Activated CD4-positive, alpha-beta T cell treated with anti-CD3 and anti-CD28 coated beads for 48 hours (primary cell): ENCODE measurements at places on chromosomes 6 and 20.

GRCh38 chr6:71889366-71889765 lies 3.0 kb downstream of the RIMS1 start:
- no peak for DNase-seq

DNA sequence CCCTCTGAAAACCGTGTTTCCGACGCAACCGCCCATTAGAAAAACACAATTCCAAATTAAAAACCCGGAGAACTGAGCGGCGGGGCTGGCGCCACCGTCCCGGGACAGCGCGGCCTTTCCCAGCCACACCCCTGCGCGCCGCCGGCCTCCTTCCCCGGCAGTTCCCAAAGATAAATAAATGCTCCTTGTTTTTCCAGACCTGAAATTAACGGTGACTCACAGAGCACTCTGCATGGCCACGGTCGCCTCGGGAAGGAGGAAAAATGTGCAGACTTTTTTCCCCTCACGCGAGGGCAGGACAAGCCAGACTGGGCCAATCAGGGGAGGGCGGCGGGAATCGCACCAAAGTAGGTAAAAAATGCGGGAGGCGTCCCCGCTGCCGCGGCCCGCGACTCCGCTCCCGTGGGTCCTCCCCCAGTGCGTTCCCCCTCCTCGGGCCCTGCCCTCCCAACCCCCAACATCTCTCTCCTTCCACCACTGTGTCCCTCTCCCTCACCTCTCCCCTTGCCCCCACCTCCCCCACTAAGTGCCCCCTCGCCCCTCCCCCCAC lies 828 bp upstream of the DSTN start:
- DNase-seq = peak; percentile 22

GRCh38 chr6:124960757-124961463 lies 1.3 kb upstream of the RNF217 start:
- no peak for DNase-seq

- no peak for DNase-seq
Observed at GRCh38 chr20:3727401-3728021, 5.0 kb upstream of the HSPA12B start.

DNA sequence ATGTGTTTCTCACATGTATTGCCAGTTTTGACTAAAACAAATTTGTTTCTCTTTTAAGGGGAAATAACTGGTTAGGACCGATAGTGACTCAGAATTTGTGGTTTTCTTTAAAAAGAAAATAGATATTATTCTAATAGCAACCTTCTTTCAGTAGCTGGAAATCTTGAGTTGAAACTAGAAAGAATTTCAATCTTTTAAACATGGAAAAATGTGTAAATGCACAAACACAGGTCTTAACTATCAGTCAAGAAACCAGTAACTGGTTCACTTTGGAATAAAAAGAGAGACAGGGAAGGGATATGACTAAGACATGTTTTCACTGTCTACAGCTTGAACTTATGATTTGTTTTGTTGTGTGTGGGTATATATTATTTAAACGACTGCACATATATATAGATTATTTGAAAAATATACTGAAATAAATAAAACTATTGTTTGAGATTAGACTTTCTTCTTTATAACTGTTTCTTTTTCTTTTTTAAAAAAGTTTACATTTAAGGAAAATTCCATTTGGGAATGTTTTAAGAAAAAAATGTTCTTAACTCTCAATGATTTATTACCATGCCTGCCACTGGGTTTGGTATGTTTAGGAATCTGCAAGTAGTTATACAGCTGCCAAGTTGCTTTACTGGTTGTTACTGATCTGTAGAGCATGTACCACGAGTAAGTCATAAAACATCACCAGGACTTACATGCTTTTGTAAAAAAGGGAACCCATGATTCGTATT lies 753.3 kb upstream of the MARCKS start:
- no peak for DNase-seq

DNA sequence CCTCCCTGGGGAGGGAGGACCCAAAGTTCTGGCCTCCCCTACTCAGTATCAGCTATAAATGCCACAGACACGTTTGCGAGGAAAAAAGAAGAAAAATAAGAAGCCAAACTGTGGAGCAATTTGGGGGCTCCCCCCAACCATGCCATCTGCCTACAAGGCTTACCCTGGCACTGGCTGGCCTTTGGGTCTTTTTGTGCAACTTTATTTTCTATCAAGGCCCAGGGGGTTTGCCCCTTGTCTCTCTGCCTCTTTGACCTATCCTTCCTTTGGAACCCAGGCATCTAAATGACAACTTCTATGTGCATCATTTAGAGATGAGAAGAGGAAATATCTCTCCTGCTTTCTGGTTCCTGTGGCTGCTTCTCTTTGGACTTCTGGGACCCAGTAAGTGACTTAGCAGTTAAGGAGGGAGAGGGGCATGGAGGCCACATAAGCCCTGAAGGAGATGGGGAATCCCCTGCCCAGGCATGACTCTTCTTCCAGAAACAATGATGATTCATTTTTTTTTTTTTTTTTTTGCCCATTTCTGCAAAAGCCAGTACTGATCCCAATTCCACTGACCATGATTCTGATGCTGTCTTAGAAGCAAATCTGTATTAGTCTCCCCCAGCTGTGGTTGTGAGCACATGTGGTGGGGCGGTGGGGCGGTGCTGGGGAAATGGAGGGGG lies at the start of gene MUC22:
Gene MUC22 (plus strand): TSS at position 82 of the 668 bp plus-strand sequence. CDS start 233 bp downstream, at position 315.
- peak; percentile 55 for DNase-seq

DNA sequence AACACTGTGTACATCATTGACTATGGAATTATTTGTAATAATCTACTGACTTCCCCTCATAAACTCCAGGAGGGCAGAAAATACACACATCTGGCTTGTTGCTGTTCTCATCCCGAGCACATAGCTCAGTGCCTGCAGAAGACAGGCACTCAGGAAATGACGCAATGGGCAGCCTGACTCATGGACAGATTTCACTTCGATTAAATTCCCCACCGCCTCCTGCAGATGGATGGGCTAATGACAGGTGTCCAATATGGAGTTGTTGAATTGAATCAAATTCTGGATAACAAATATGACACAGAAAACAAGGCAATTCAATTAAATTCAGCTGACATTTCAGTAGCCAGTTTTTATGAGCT lies 9.1 kb downstream of the ANKRD60 start:
- no peak for DNase-seq

DNA sequence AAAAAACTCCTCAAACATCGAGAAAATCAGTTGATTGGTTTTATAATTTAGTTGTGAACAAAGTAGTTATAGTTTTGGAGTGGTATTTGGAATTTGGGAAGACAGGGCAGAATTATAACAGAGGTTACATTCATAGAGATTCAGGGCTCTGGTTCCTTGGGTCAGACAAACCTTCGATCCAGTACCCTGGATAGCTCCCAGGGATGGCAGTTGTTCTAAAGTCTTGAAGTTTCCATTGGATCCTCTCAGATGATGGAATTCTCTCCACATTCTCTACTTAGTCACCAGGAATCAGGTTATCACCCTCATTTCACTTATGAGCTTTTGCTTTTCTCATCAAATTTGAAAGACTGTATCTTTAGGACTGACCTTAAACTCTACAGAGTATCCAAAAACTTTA lies 285.1 kb downstream of the CENPW start:
- DNase-seq = no peak

GRCh38 chr20:62900692-62901584 lies 25.4 kb downstream of the DIDO1 start:
- no peak for DNase-seq

DNA sequence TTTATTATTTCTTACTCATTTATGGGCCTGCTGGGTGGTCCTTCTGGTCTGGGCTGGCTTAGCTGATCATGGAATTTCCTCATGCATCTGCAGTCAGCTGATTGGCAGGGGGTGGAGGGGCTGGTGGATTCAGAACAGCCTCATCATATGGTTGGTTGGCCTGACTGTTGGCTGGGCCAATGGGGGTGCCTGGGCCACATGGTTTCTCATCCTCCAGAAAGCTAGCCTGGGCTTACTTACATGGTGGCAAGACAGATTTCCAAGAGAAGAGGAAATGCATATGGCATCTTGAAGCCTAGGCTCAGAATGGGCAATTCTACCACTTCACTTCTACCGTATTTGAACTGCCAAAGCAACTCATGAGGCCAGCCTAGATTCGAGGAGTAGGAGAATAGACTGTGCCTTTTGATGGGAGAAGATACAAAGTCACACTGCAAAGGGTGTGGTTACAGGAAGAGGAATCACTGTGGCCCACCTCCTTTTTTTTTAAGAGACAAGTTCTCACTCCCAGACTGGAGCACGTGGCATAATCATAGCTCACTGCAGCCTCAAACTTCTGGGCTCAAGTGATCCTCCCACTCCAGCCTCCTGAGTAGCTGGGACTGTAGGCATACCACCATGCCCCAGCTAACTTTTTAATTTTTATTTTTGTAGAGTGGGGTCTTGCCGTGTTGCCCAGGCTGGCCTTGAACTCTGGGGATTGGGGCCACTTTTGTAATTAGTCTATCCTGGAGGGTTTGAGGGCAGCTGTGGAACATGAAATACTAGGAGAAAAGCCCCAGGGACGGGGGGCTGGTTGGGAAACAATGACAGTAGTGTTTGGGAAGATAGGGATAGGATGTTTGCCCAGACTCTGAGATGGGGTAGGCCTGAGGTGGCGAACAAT lies 47.6 kb upstream of the RNF24 start:
- no peak for DNase-seq

GRCh38 chr6:29597184-29597583 lies 12.3 kb downstream of the OR2H2 start:
- no peak for DNase-seq

GRCh38 chr20:63158845-63159244 lies 57.1 kb downstream of the YTHDF1 start:
- DNase-seq = no peak

DNA sequence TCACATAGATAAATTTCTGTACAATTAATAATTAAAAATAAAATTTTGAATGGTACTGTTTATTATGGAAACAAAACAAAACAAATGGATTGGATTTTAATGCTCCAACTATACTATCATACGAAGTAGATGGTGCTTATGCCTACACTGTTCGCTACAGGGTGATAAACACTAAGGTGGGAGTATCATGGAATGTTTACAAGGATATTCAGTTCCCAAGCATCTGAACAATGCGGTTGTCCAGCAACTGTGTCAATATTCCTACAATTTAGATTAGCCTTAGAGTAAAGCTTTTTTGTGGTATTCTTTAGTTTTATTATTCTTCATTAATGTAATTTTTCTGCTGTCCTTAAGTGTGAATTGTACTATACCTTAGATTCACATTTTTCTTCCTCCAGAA lies 105.1 kb downstream of the MMS22L start:
- DNase-seq = no peak

- DNase-seq = no peak
Observed at GRCh38 chr6:127182501-127182900, 64.0 kb downstream of the RSPO3 start.

DNA sequence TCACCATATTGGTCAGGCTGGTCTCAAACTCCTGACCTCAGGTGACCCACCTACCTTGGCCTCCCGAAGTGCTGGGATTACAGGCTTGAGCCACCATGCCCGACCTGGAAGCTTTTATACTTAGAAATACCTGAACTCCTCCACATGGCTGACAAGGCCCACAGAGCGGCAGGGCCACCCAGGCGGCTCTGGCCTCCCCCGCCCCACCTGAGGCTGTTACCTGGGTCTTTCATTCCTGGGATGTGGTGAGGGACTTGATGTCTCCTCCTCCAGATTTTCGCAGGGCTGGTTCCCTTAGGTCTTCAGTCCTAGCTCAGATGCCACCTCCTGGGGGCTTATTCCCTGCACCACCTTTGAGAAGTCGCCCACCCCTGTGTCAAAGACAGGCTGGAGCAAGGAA lies 152.1 kb downstream of the LY86 start:
- DNase-seq = no peak

DNA sequence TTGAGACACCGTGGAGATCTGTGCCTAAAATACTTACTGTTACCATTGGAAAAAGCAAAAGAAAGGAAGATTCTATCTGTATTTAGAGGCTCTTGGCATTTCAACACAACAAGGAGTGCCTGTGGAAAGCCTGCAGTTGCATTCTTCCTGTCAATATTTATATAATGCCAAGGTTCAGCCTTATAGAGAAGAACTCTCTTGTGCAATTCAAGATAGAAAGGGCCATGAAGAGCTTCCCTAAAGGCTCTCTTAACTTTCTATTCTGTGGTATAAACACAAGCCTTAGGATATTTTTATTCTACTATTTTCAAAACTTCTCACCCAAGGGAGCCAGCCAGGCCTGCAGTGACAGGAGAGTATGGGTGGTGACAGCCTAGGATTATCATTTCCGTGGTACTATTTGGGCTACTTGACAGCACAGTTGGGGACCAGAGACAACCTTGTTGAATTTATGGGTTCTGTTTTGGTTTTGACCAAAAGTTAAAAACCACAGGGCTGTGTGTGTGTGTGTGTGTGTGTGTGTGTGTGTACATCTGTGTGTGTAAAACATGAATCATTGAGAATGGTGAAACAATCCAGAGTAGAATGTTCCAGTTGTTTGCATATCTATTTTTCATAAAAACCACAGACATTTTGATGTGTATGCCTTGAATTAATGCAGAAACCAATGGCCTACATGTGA lies 700.9 kb upstream of the SLC35B3 start:
- no peak for DNase-seq

- DNase-seq = no peak
Observed at GRCh38 chr20:19620446-19620845, 137.6 kb upstream of the RIN2 start.

GRCh38 chr6:33613795-33614168 lies 7.3 kb upstream of the ITPR3 start:
- no peak for DNase-seq

DNA sequence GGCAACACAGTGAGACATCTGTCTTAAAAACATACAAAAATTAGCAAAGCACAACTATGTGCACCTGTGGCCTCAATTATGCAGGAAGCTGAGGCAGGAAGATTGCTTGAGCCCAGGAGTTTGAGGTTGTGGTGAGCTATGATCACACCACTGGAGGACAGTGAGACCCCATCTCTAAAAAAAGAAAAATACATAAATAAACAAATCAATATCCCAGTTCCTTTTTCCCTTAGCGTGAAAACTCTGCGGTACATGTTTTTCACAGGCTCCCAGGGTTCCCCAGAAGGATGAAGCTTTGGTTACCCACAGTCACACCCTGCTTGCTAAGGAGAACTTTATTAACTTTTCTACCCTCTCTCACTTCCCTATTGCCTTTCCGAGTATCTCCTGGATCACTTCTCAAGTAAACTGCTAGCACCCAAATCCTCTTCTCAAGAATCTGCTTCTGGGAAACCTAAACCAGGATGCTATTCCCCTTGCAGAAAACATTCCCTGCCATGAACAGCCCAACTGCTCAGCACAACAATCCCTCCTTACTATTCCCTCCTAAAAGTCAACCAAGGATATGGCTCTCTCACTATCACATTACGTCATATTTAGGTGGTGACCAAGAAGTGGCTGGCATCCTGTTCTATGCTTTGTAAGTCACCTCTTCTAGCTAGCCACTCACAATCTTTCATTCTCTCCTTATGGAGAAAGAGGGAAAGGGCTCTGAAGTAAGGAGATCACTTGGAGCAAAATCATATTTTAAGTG lies 122.4 kb downstream of the IPCEF1 start:
- DNase-seq = no peak

- no peak for DNase-seq
Observed at GRCh38 chr20:58703765-58704371, 11.3 kb downstream of the NPEPL1 start.

GRCh38 chr6:10720265-10720959 lies 2.5 kb upstream of the TMEM14C start:
- DNase-seq = peak; percentile 64

GRCh38 chr6:88499845-88500699 lies 333.9 kb upstream of the CNR1 start:
- DNase-seq = no peak
